ENCODE measurements at places on chromosomes 3 and 15. TPM values are rescaled to one million over a fixed set of nuclear protein-coding genes. Genes with fewer than 3 reads are reported as not detected.

DNA sequence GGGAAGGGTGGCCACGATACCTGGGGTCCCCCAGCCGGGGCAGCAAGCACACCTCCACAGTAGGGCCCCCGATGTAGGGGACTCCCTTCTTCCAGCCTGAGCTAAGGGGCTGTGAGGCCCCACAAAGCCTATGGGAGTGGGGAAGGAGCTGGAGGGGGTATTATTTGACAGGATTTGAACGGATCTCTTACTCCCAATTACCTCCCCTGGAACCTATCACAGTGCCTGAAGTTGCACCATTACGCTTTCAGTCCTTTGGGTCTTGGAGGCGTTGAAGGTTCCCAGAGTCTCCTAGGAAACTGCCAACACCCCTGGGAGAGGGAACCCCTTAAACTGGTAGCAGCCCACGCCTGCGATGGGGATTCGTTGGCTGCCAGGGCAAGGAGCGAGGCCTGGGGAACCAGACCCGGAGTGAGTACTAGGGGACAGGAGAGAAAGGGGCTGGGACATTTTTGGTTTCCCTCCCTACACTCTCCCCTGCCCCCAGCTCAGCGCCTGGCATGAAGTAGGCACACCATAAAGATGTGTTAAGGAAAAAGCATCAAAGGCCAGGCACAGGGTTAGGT lies 409 bp upstream of the LHFPL4 start:
- no peak for DNase-seq

GRCh38 chr3:162302983-162303624 lies 806.5 kb downstream of the OTOL1 start:
- no peak for DNase-seq

DNA sequence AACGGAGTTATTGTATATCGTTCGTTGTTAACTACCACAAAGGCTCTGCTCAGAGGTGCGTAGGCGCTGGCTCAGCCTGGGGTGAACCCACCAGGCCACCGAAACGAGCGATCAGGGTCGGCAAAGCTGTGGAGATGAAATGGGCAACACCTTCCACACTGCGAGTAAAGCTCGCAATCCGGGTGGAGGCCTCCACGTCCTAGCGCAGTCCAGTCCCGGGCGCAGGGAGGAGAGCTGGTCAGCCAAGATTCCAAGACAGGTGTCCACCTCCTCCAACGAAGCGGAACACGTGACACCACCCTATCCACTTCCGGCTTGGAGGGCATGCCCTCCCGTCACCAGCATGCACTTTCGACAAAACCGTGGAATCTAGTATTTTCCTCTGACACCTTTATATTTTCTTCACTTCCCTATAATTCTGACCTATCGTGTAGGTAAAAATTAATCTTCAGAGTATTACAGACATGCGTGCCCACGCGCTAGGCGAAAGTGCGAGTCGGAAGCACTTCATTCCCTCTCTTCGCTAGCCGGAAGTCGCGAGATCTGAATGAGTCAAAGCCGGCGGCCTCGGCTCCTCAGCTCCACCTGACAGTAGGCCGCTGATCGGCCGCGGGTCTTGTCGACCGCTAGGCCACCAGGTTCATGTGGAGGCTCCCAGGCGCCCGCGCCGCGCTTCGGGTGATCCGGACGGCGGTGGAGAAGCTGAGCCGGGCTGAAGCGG lies at the start of gene PDE12:
PDE12 (plus strand) TSS at position 537 of the 721 bp plus-strand sequence; CDS start at position 643, 106 bp downstream.
- peak; percentile 96 for DNase-seq

DNA sequence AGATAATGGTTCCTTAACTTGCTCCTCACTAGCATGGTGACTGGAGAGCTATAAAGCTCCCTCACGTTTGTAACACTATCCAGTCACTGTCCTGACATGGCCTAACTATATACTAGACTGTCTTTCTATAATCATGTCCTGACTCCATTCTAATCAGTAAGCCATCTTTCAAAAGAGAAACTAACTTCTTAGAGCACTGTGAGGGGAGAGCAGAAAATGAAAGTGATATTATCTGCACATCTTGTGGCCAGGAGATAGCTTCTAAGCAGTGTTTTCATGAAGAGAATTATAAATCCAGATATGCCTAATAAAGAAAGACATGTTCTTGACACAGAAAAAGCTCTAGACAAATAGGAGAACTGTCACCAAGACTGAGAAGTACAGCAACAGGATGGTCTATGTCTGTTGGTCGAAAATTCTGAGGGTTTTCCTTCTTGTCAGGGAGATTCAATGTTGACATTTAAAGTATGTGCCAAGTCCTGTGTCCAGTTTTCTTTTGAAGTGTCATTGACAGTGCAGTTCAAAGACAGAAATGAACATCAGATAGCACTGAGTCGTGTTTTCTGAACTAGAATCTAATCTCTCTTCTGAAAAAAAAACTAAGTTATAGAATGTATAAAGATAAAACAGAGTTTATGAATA lies 230.6 kb upstream of the PEX5L start:
- DNase-seq: no peak

DNA sequence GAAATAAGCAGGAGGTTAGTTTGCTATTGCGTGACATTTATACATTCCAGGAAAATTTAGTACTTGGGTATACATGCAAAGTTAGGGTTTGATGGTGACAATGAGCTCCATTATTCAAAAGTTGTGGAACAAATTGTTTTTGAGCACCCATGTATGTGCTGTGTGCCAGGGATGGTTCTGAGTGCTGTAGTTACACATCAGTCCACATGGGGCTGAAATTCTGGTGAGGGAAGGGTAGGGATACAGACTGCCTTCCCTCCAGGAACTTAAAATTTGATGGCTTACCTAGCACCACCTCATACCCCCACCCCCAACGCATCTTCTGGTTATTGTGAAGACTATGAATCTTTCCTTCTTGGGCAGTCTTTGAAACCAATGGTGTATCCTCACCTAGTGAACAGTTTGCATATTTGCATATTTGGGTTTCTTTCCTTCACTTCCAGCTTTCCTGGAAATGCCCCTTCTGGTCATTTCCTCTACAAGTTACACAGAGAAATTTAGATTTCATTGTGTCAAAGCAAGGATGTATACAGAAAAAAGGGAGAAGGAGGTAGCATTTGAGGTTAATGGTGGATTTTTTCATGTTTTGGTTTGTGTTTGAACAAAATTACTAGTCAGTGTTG lies 222.0 kb upstream of the IL12A start:
- DNase-seq: no peak

Gene PRKCI
- total RNA-seq: 56.0 TPM

Gene GOLGA8S
- total RNA-seq: not detected
